ENCODE measurements at places on chromosomes 2 and 18.

- DNase-seq, result no peak
Observed at GRCh38 chr2:19800796-19801195, 101.0 kb downstream of the TTC32 start.

GRCh38 chr2:123073956-123074355 is 951.1 kb upstream of the CNTNAP5 start:
- DNase-seq, result no peak

GRCh38 chr2:180790891-180791290 is 189.5 kb upstream of the UBE2E3 start:
- no peak for DNase-seq

GRCh38 chr2:225497166-225497565 is 97.7 kb downstream of the NYAP2 start:
- no peak for DNase-seq

GRCh38 chr18:59923539-59924196 is 23.9 kb downstream of the PMAIP1 start:
- no peak for DNase-seq

DNA sequence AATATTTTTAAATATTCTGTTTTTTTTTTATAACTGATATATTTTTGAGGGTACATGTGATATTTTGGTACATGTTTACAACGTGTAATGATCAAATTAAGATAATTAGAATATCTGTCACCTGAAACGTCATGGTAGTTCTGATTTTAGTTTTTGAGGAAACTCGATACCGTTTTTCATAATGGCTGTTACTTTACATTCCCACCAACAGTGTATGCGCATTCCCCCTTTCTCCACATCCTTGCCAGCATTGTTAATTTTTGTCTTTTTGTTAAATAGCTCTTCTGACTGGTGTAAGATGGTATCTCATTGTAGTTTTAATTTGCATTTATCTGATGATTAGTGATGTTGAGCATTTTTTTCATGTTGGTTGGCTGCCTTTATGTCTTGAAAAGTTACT is 206.8 kb upstream of the STON1 start:
- no peak for DNase-seq

DNA sequence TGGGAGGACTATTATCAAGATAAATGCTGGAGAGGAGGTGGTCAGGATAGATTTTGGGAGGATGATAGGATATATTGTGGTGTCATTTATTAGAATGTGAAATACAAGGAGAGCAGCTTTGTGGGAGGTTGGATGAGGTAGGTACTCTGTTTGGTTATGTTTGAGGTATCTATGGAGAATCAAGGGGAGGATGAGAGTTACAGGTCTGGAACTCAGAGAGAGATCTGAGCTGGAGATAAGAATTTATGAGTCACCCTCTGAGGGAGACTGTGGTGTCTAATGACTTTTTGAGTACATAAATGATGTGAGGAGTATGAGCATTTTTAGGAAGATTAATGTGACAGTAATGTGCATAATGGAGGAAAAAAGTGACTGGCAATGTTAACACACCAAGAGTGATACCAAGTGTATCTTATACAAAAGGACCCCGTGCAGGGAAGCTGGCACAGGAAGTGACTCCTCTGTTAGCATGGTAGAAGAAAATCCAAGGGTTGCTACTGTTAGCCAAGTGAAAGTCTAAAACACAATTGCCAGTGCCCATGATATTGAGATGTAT is 48.2 kb downstream of the CRIM1 start:
- no peak for DNase-seq

DNA sequence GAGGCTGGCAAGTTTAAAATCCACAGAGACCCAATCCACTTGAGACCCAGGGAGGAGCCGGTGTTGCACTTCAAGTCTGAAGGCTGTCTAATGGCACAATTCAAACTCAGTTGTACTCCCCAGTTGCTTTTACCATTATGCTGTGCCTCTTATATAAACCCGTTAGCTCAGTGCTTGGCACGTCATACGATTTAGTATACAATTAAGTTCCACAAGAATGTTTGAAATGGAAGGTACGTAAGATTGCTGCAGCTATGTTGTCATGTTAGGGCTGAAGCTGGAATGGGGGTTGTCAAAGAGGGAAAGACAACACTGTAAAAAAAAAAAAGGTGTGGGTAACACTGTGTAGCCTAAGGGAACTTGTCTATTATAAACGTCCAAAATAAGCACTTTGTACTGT is 30.2 kb downstream of the LIMS1 start:
- DNase-seq, result no peak

GRCh38 chr18:48896875-48897511 is 53.8 kb downstream of the SMAD7 start:
- no peak for DNase-seq

DNA sequence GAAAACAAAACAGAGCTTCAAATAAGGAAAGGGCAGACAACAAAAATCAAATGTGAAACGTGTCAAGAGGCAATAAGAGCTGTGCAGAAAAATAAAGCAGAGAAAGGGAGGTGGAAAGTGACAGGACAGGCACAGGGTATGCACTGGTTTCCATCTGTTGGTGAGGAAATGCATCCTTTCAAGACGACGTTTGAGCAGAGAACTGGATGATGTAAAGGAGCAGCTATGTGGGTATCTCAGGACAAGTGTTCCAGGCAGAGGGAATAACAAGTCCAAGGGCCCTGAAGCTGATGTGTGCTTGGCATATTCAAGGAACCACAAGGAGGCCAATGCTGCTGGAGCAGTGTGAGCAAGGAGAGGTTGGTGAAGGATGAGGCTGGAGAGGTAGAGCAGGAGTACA is 168.9 kb upstream of the SERPINE2 start:
- DNase-seq, result no peak

Measured in central memory CD4-positive, alpha-beta T cell (primary cell).